ENCODE measurements at places on chromosomes 6 and 20.

DNA sequence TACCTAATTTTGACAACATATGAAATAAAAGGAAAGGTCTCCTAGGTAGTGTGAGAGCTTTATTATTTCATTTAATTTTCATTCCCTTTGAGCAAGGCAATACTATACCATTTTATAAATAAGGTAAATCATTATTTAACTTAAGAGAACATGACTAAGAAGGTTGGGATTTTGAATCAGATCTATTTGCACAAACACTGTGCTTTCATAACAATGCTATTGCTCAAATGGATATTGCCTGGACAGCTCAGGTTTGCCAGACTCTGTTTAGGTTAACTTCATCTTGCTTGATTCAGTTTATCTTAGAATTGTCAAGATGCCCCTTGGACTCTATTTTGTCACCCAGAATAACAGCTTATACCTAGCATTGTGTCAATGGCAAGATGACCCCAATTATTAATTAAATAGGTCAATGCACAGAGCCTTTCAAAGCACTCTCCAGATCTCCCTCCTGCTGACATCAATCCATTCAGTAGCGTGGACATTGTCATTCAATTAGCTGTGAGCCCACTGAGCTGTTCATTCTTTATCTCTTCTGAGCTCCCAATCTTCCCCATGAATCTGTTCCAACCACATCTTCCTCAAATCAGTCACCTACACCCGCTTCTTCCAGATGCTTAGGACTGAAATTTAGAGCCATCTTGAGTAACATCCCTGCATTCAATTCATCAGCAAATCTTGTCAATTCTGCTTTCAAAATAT is 42.1 kb upstream of the TMEM30A start:
- DNase-seq: no peak

DNA sequence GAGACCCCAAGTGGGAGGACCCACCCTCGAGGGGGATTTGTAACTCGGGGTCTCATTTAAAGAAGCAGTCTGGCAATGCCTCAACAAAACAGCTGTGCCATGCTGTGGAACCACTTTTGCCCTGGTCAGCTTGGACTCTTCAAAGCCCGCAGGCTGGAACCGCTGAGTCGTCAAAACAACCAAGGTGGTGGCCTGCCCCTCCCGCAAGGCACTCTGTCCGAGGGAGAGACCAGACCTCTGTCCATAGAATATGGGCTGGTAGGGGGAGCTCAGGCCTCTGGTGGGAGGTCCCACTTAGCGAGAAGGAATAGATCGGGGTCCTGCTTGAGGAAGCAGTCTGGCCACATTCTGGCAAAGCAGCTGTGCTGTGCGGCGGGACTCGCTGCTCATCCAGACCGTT is 208.1 kb downstream of the BCKDHB start:
- DNase-seq: no peak

DNA sequence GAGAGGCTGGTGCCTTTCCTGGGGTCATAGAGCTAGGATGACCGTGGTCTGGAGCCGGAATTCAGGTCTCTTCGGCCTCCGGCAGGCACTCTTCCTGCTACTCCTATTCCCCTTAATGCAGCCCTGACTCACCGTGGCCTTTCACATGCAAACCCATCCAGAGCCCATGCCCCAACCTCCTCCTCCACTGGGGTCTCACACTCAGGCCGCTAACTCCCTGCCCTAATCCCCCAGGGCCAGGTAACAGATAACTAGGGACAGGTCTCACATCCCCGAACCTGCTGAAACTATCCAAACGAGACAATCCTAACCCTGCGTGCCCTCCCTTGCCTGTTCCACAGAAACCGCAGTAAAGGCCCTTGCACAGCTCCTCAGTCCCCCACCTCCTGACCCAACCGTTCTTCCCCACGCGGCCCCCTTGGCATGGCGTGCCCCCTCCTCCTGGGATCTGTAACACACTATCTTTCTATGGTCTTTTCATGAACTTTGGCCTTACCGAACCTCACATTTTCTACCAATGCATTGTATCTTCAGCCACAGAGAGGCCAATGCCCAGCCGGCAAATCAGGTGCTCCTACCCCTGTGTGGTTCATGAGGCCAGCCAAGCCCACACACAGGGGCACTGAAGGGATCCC is 245.4 kb upstream of the EXOC2 start:
- no peak for DNase-seq

GRCh38 chr20:33843854-33844253 is 32.7 kb downstream of the CHMP4B start:
- DNase-seq: peak; percentile 24

GRCh38 chr6:28082939-28083338 is 2.6 kb downstream of the ZNF165 start:
- DNase-seq: no peak

DNA sequence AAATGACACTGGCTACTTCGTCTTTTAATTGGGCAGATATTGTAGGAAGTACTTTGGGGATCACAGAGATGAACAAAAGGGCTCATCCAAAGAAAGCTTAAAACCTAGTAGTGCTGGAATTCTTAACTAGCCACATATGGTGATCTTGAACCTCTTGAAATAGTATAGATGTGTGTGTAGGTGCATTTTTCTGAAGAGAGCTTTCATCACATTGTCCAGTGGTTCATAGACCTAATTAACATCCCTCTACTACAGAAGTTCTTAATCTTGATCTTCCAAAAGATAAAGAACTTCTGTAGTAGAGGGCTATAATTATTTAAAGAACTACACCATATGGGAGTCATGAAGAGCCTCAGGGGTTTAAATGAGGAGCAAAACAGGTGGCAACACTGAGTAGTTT is 2.3 kb upstream of the PRIM2 start:
- no peak for DNase-seq

DNA sequence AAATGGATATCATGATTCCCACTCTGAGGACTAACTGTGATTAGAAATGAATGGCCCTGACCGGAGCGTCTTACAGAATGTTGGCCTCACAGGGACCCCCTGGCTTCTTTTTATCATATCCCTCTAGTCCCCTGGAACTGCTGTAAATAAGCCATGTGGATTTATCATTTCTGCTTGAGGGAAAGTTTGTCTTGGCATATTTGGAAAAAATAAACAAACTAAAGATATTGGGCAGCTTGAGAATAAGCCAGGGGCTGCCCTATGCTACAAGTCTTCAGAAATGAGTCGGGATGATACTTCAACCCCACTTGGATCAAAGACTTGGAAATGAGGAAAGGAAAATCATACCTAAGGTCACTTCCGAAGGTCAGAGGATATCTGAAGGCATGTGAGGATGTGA is 179.1 kb downstream of the THBS2 start:
- DNase-seq: no peak

- DNase-seq: peak; percentile 48
Observed at GRCh38 chr6:17311595-17312311, 30.6 kb downstream of the RBM24 start.

DNA sequence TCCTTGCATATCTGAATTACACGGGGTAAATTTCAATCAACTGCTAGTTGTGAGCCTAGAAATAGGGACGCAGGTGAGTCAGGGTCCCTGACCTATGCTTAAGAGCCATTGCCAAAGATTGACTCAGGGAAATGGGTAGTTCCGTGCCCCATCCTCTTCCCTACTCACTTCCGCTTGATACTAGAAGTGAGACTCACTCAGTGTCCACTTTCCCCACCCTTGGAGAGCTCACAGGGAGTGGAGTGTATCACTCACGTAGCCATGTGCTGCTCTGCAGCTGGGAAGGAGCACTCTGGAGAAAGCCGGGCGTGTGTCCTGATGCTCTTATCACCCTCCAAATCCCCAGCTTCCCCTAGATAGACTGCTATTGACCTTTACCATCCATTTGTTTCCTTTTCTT is 543 bp upstream of the MUC22 start:
- DNase-seq: no peak

DNA sequence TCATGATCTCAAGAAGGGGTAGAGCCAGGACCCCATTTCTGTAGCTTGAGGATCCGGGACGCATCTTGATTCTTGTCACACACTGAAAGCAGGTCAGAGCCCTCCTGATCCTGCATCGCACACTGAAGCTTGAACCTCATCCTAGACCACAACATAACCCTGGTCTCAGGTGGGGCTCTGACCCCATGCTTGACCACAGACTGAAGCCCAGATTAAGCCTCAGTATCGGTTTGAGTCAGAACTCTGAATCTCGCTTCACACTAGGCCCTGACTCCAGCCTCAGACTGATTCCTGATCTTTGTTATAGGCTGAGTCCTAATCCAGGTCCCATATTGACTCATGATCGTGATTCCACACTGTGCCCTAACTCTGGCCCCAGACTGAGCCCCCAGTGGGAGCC is 8.5 kb upstream of the RSPO4 start:
- no peak for DNase-seq

DNA sequence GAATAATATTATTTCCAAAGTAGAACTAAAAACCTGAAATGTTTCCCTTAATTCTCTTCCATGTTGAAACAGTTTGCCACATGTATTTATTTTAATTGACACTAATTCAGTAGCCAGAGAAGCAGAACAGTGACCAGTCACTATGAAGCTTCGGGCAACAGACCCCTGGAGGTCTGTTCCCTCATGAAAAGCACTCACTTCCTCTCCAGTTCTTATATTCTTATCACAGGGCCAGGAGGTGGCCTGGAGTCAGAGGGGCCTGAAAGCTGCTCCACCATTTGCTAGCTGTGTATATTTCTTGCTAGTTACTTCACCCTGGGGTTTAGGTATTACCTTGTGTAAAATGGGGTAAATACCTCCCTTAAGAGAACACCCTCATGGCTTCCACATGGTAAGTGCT is 49.1 kb downstream of the MAP7 start:
- no peak for DNase-seq

- DNase-seq: peak; percentile 66
Observed at GRCh38 chr6:117976030-117976651, 69.1 kb downstream of the SLC35F1 start.

- no peak for DNase-seq
Observed at GRCh38 chr6:14861491-14861943, 384.4 kb upstream of the JARID2 start.

- no peak for DNase-seq
Observed at GRCh38 chr20:39164642-39165041, 202.5 kb downstream of the DHX35 start.

DNA sequence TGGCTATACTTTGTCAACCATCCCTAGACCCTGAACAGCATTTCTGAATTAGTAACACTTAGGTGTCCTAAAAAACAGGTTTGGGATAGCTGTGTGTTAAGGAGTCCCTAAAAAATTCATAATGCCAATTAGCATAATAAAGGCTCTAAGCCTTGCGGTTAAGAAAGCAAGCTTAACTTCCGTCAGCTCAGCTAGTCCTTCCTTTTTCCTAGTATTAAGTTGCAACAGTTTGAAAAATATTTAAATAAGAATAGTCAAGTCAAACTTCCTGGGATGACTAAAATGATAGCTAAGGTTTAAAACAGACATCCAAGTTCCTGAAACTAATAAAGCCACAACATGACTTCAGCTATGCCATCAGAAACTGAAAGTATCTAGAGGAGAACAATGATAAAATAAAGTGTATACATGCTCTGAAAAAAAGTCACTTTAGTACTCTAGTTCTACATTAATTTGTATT is 3.5 kb downstream of the AKIRIN2 start:
- no peak for DNase-seq

- no peak for DNase-seq
Observed at GRCh38 chr20:52978851-52979250, 6.7 kb downstream of the TSHZ2 start.

GRCh38 chr6:139648430-139649000 is 274.1 kb upstream of the CITED2 start:
- DNase-seq: no peak
